Aorta (tissue), 5 donors: ENCODE measurements at places on chromosomes 3 and 15. TPM values are rescaled to one million over a fixed set of nuclear protein-coding genes. Genes with fewer than 3 reads are reported as not detected.

Gene WDR49
- total RNA-seq = 3.0 TPM

Gene AGBL1
- total RNA-seq = 0.21 TPM

Gene EIF1B
- 51.6 TPM for total RNA-seq

Gene MRAS
- 46.3 TPM for total RNA-seq

Gene POLQ
- 0.63 TPM for total RNA-seq

- H3K4me1 ChIP-seq = no peaks in the 10 kb centered on the region
- no peak for DNase-seq
- H3K27me3 ChIP-seq = no peaks in the 10 kb centered on the region
- no peaks in the 10 kb centered on the region for H3K36me3 ChIP-seq
Measured at GRCh38 chr3:30187366-30187765, 419.0 kb upstream of the TGFBR2 start.

GRCh38 chr3:120645083-120645845, 36.8 kb downstream of the HGD start:
- no peaks in the 10 kb centered on the region for H3K36me3 ChIP-seq
- DNase-seq = no peak
- no peaks in the 10 kb centered on the region for H3K4me1 ChIP-seq
- H3K27me3 ChIP-seq = no peaks in the 10 kb centered on the region
- no peak overlapping the region for H3K27ac ChIP-seq
- no peak overlapping the region for H3K4me3 ChIP-seq
